ENCODE measurements at places on chromosomes 5 and 9.

- DNase-seq: no peak
These were observed 112.8 kb downstream of the FANCC start for GRCh38 chr9:95204710-95205109.

DNA sequence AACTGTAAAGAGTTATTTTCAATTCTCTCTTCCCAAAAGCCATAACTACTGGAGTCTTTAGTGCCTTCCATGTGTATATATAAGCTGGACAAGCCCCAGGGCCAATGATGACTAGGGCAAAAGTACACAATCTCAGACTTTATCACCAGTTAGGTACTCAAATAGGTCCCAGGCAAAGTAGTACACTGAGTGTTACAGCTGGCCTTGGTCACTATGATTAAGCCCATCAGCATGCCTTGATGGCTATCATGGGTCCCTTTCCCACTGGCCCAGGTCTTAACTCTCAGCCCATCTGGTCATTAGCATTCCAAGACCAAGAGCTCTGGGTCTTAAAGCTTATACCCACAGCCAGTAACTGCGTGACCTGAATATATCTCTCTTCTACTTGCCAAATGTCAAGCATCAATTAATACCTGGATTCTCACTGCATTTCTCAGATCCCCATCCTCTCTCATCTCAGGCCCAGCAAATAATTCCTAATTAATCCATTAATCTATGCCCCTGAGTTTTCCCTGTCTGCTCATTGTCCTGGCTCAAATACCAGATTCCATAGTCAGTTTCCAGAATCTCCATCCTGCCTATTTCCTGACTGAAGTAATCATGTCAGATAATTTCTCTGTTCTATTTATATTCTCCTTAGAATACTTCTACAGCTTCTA is 62.3 kb downstream of the NR6A1 start:
- no peak for DNase-seq

- DNase-seq: no peak
These were observed 35.5 kb downstream of the UGT3A2 start for GRCh38 chr5:36031223-36031622.

DNA sequence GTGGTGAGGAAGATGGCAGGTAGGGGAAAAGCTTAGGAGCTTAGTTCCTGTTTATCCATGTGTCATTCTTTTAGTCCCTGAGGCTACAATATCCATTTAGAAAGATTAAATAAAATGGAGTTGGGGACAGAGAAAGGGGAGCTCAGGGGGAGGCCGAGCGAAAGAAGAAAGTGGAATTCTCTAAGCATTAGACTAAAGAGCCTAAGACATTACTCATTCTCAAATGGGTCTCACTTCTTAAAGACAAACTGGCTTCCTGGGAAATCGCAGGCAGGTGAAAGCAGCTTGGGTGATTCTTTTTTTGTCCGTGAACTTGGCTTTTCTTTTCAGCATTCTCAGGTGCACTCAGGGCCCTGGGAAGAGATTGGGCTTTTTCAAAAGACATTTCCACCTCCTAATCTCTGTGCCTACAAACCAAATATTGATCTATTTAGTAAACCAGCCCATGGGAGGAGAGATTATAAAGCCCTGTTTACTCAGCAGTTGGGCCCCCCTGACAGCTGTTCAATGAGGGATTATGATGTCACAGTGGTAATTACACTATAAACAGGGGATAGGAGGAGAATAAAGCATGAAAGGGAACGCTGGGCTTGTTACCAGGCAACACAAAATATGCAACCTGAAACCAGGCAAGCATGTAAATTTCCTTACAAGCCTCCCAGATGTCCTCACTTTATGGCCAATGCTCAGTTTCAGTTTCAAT is 584.0 kb downstream of the ACTL7B start:
- peak; percentile 83 for DNase-seq

GRCh38 chr5:68930139-68930538 is 163.7 kb upstream of the SLC30A5 start:
- no peak for DNase-seq

- DNase-seq: no peak
These were observed 3.9 kb downstream of the GCNT4 start for GRCh38 chr5:75048457-75048953.
